ENCODE measurements at places on chromosomes 11 and 22. TPM values are rescaled to one million over a fixed set of nuclear protein-coding genes. Genes with fewer than 3 reads are reported as not detected.

Gene FOLR2
- not detected for total RNA-seq

Gene IL10RA
- not detected for total RNA-seq

Gene TMEM45B
- not detected for total RNA-seq

Gene MFRP
- total RNA-seq = not detected

Gene TRIM29
- 0.57 TPM for total RNA-seq

Gene RPS19BP1
- 51.4 TPM for total RNA-seq

Gene ESAM
- 0.22 TPM for total RNA-seq

Gene STK33
- 0.57 TPM for total RNA-seq

Gene BCO2
- total RNA-seq = 34.1 TPM

Gene TEX12
- total RNA-seq = not detected

Gene XPNPEP3
- 13.0 TPM for total RNA-seq

Gene B3GAT1
- not detected for total RNA-seq

Gene DDX10
- 14.0 TPM for total RNA-seq

Gene C1QTNF5
- 6.8 TPM for total RNA-seq

Gene YPEL1
- 0.22 TPM for total RNA-seq

Gene NCAM1
- total RNA-seq = 4.6 TPM

Gene RBMXL2
- not detected for total RNA-seq

Gene UBQLN3
- under 0.01 TPM for total RNA-seq

Gene RNF215
- 32.8 TPM for total RNA-seq

Gene NXPE1
- not detected for total RNA-seq

Gene OVOL1
- total RNA-seq = not detected

Gene PGA5
- not detected for total RNA-seq

Gene PGA4
- total RNA-seq = not detected

Gene PGAP2
- total RNA-seq = 11.0 TPM

Gene ANKK1
- 0.44 TPM for total RNA-seq

Gene PLEKHB1
- not detected for total RNA-seq

Gene FOLR1
- not detected for total RNA-seq

Gene SYT13
- total RNA-seq = not detected

Gene TSPAN32
- not detected for total RNA-seq

Gene KRTAP5-7
- total RNA-seq = not detected

Gene CCDC82
- total RNA-seq = 18.8 TPM

Data from placental pericyte (primary cell).